ENCODE measurements at places on chromosomes 12 and 14. TPM values are rescaled to one million over a fixed set of nuclear protein-coding genes. Genes with fewer than 3 reads are reported as not detected.

The PLEKHH1 gene
- polyA plus RNA-seq = 2.2 TPM

The FAM186B gene
- 1.7 TPM for polyA plus RNA-seq

The TRAF3 gene
- polyA plus RNA-seq = 13.5 TPM

The KRT75 gene
- polyA plus RNA-seq = not detected

The SYNDIG1L gene
- 0.10 TPM for polyA plus RNA-seq

The CIROP gene
- polyA plus RNA-seq = 0.03 TPM

The CLEC6A gene
- not detected for polyA plus RNA-seq

The CLEC2A gene
- polyA plus RNA-seq = not detected

The RNASE2 gene
- polyA plus RNA-seq = 2.2 TPM

The BDKRB2 gene
- polyA plus RNA-seq = 4.2 TPM

The PLA2G1B gene
- polyA plus RNA-seq = 2.3 TPM

The GPRC5D gene
- polyA plus RNA-seq = 0.15 TPM

The SCN8A gene
- polyA plus RNA-seq = 0.49 TPM

The NOVA1 gene
- polyA plus RNA-seq = 5.5 TPM

The LBHD2 gene
- 0.09 TPM for polyA plus RNA-seq

The SMCO2 gene
- polyA plus RNA-seq = not detected

The KLRC2 gene
- 0.30 TPM for polyA plus RNA-seq

Data from adipose tissue (tissue), 3 donors.